ENCODE measurements at places on chromosomes 16 and 17.

GRCh38 chr17:78202666-78203065 is 11.4 kb upstream of the BIRC5 start:
- no peak for DNase-seq

DNA sequence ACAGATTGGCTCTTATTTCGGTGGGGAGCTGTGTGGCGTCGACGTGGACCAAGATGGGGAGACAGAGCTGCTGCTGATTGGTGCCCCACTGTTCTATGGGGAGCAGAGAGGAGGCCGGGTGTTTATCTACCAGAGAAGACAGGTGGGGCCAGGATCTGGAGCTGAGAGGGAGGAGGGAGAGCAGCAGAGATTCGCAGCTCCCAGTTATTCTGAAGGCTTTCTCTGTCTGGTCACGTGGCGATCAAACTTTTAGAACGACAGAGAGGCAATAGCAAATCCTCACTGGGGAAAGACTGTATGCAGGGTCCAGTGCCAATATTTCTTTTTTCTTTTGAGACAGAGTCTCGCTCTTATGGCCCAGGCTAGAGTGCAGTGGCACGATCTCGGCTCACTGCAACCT is 22.2 kb downstream of the ITGAL start:
- no peak for DNase-seq

DNA sequence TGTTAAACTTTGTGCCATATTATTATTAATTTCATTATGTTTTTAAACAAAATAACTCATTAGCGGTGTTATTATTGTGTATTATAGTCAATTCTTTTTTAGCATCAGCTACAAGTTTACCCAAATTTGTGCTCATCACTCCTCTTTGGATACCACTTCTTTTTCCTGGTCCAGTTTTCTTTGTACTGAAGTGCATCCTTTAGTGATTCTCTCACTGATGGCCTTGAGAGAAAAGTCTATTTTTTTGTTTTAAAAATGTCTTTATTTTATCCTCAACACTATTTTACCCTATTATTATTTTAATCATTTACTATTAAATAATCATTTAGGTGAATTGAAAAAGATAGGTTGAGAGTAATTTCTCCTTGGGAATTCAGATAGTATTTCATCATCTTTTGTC is 99.2 kb downstream of the RGS9 start:
- DNase-seq, result no peak

GRCh38 chr17:74296548-74296936 is 22.5 kb downstream of the DNAI2 start:
- peak; percentile 27 for DNase-seq

DNA sequence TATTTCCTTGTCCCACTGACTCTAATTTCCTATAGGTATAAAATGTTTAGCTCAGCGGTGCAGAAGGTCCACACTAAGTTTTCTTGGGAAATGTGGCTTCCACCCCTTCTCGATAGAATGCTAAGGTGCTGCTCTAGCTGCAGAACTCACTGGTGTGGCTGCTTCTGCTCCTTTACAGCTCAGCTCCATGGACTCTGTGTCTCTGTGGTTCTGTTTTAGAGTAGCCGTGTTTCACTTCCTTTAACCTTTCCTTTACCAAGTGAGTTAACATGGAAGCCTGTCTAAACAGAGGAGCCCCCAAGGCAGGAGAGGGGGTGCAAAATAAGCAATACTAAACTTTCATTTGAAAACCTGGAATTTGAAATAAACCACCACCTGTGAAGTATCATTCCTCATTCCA is 65.3 kb downstream of the SPECC1 start:
- DNase-seq, result no peak

GRCh38 chr16:66223176-66223780 is 143.2 kb upstream of the CDH5 start:
- peak; percentile 92 for DNase-seq

GRCh38 chr16:29900102-29900887 is at the start of gene ASPHD1:
Gene ASPHD1, plus strand, starts transcription at chr16:29900488. Its CDS starts 484 bp downstream, at chr16:29900972.
- DNase-seq, result peak; percentile 85

DNA sequence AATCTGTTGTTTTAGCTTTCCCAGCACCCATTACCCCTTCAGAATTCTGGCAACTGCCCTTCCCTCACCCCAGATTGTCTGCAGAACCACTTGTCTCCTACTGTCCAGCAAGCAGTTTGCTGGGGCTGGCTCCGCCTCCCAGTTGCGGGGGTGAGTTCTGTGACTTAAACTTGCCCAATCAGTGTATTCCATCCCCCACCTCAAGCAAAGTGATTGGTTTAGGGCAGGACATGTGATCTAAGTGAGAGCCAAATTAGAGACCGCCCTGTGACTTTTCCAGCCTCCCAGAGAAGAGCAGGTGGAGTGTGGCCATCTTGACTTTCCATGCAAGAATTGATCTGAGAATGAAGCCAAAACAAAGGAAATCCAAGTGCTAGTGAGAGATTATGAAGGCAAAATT is 22.7 kb upstream of the SRCIN1 start:
- no peak for DNase-seq

DNA sequence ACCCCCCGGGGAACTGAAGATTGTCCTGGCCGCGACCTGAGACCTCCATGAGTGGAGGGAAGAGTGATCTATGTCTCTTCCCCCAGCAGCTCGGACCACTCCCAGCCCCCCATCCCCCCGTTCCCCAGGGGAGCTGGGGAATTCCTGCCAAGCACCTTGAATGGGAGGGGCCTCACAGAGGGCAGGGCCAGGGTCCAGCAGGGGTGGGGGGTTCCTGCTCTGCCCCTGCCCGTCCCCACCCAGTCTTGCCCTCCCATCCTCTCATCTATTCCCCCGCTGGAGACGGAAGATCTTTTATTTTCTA is 9.4 kb downstream of the TUFM start:
- DNase-seq, result no peak

DNA sequence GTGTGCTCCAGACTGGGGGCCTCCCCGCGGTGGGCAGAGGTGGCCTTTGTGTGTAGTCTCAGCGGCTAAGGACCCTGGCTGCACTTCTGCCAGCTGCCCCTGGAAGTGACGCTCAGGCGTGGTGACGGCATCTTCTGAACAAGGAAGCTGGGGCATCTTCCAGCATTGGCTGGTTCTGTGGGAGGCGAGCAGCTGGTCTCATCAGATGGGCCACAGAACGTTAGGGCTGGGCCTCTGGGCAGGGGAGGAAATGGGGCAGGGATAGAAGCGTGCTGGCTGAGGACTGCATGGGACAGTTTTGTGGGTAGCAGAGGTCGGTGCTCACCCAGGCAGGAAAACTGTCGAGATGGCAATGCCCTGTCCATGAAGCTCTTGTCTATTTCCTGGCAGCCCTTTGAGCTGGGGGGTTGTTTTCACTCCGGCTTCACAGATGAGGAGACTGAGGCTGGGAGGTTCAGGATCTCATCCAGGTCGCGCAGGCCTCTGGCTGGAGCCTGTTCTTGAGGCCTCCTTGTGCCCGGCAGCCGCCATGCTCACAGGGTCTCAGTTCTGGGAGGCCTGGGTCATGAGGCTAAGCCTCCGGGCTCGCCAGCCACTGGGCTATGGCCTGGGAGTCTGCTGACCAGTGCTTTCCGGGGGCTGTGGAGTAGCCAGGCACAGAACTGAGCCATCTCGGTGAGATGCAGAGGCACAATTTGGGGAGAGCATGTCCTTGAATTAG is 16.3 kb downstream of the IRF8 start:
- no peak for DNase-seq

- DNase-seq, result no peak
These were observed 8.3 kb upstream of the CISD3 start for GRCh38 chr17:38721802-38722201.

DNA sequence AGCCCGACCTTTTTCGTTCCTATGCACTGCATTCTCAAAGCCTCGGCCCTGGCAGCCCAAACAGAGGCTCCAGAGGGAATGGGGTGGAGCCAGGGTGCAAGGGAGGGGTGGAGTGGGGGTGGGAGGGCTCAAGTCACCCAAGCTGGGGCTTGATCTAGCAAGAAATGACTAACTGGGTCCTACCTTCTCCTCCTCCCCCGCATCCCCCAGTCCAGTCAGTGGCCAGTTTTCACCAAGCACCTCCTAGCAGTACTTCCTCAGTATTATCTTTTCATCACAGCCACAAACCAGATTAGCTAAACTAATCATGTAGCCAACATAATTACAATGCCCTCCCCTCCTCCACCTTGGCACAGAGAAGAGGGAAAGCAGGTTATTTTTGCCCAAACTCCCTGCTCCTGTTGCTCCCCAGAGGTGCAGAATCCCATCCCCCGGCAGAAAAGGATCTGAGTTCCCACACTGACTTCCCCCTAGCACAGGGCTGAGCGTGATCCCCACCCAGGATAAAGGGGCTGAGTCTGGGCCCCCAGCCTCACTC is 2.2 kb downstream of the JUP start:
- DNase-seq, result peak; percentile 49

DNA sequence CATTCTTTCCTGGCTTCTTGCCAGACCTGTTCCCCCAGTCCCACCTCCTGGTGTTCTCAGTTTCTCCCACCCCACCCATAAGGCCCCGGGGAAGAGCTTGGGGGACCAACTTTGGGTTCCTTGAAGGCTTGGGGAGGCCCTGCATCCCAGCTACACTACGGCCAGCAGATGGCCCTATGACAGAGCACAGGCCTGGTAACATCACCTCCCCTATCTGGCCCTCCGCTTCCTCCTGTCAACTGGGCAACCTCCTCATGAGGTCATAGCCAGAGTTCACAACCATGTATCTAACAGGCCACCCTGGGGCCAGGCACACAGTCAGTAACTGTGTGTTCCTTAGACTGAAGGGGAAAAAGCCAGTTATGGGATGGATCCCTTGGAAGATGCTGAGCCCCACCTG is 31.4 kb downstream of the MYO15A start:
- no peak for DNase-seq

DNA sequence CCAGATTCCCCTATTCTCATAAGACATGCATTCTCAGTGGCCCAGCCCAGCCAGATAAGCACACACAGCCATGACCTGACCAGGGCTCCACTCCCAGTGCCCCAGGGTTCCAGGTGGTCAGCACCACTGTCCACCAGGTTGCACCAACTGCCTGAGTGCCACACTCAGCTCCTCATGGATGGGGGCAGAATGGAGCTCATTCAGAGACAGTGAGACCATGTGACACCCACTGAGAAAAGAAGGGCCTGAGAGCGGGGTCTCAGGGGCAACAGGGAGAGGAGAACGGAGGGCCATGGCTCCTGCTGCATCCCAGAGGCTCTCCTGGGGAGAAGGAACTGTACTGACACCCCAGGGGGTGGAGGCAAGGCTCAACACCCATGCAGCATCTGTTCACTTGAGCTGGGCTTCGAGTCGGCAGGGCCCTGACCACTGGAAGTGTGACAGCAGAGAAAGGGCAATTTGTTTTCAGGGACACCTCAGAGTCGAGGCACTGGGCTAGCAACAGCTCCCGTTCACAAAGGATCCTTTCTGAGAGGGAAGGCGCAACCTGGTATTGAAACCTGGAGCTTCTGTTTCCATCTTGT is 18.7 kb upstream of the SLC38A8 start:
- DNase-seq, result no peak

DNA sequence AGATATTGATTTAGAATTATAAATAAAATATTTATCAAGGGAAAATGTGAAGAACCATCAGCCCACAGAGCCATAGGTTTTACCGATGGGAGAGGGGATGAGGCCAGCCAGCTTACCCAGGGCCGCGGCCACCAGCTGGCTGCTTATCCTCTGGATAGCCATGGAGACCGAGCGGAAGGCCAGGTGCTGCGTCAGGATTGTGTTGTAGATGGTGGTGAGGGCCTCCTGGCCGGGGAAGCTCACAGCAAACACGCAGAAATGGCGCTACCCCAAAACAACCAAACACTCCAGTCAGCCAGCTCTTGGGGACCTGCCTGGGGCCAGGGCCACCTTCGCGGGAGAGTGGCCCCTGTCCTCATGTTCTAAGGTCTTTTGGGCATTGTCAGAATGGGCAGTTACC is 97.8 kb downstream of the DNAH17 start:
- no peak for DNase-seq

- DNase-seq, result no peak
These were observed 631 bp downstream of the CDH3 start for GRCh38 chr16:68645494-68646388.

DNA sequence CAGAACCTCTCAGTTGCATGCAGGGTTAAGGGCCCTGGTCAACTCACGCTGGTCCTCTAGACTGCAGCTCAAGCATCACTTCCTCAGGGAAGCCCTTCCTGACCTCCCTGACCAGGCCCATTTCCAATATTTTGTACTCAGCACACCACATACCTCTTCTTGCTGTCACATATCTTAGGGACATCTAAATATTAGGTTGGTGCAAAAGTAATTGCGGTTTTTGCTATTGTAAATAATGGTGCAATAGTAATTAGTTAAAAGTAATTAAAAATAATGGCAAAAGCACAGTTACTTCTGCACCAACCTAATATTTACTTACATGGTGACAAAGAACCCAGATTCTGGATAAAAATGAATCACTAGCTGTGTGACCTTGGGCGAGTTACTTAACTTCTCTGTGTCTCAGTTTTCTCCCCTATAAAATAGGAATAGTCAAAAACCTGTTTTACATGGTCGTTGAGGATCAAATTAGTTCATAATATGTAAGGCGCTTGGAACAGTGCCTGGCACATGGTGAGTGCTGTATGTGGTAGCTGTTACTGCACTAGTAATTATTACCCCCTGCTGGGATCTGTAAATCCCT is 177.4 kb downstream of the PRKCB start:
- DNase-seq, result no peak

- no peak for DNase-seq
These were observed 2.9 kb downstream of the CLUH start for GRCh38 chr17:2708585-2709182.

- DNase-seq, result no peak
These were observed 26.3 kb downstream of the CNTNAP1 start for GRCh38 chr17:42708588-42708987.

- no peak for DNase-seq
These were observed 25.9 kb upstream of the PHB1 start for GRCh38 chr17:49440581-49440980.

- no peak for DNase-seq
These were observed 126.9 kb upstream of the WSCD1 start for GRCh38 chr17:5943232-5943631.

- no peak for DNase-seq
These were observed 1.7 kb upstream of the NLRC3 start for GRCh38 chr16:3578610-3579551.

- DNase-seq, result peak; percentile 51
These were observed 75.3 kb upstream of the AMZ2 start for GRCh38 chr17:68172461-68172954.

- no peak for DNase-seq
These were observed 267.6 kb upstream of the SDK2 start for GRCh38 chr17:73911726-73912372.

DNA sequence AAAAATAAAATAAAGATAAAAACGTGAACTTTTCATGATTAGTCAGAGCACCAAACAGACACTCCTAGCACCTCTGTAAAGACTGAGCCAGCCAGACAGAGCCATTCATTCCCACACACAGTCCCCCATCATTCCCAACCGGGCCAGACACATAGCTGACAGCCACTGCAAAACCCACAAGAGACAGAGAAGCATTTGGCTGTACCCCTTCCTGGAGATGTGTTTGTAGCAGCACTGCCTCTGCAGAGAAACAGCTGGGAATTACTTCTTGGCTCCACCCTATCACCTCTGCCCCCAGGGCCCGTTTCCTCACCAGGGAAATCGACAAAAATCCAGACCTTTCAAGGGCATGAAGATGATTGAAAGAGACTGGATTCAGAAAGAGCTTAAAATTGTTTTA is 46.4 kb downstream of the MYH11 start:
- peak; percentile 75 for DNase-seq
